ENCODE measurements at places on chromosomes 3 and 15.

DNA sequence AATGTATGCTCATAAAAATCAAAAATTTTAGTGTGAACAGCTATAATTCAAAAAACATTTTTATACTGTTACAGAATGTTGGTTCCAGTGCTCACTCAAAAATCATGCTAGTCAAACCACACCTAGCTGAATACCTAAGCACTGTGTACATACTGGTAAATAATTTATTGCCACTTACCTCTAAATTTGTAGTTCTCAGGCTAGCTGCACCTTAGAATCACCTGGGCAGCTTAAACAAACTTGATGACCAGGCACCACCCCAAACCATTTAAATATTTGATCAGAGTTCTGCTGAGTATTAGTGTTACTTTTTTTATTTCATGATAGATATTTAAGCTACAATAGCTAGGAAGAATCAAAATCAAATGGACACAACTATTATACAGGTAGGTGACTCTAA lies 32.3 kb upstream of the TMCO5A start:
- no peak for DNase-seq

DNA sequence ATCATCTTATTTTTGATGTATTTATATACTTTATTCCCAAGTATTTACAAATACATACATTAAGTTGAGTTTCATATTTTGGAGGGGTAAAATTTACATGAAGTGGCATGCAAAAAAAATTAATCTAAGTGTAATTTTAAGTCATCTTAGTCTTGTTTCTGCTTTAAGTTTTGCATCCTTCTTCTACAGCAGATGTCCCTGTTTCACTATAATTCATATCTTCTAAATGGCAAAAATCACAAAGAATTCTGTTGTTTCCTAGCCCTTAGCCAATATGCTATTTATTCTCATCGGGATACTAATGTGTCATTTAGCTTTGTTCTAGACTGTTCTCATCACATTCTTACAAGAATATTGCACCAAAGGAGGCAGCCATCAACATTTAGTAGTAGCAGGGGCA lies 831.9 kb downstream of the GBE1 start:
- DNase-seq = no peak

DNA sequence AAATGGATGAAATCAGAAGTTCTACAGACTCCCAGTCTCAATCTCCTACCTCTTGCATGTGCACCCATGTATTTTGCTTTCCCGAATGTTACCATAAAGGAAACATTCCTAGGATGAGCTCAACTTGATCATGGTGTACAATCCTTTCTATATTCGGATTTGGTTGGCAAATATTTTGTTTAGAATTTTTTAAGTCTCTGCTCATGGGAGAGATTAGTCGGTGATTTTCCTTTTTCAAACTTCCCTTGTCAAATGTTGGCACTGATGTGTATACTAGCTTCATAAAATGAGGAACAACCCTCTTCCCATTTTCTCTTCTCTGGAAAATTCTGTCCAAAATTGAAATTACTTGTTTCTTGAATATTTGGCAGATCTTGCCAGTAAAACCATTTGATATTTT lies 317.6 kb upstream of the RASGRP1 start:
- no peak for DNase-seq

GRCh38 chr15:59904450-59905135 lies 99.5 kb upstream of the FOXB1 start:
- DNase-seq = no peak

DNA sequence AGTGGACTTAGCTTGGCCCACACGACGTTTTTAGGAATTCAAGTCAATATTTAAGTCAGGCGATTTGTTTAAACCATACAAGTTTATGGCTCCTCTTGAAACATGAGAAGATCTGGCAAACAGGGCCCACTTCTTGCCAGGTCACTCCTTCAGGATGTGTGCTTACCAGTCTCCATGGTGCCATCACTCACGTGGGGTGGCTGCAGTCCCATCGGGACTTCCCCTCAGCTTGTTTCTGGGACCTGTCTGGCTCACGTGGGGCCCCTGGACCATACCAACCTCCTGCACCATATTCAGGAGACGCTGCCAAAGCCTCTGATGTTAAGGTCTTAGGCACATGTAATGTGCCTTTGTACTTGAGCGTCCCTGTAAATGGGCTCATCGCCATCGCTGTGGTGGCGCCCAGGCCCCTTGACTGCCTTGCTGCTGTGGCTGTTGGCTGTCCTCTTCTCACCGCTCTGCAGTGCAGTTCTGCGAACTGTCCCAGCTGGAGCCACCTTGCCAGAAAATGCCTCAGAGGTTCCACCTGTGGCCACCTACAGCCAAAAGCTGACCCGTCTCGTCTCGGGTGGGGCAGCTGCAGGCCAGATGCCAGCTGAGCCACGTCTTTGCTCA lies 8.9 kb downstream of the MCM2 start:
- no peak for DNase-seq

GRCh38 chr3:140597792-140598191 lies 80.1 kb upstream of the TRIM42 start:
- no peak for DNase-seq

- no peak for DNase-seq
These were observed 15.9 kb upstream of the PLXND1 start for GRCh38 chr3:129622226-129622874.

Measured in T-helper 22 cell (primary cell).